ENCODE measurements at places on chromosomes 13 and 19.

GRCh38 chr13:77184455-77184854 lies 142.4 kb downstream of the MYCBP2 start:
- no peak for DNase-seq

DNA sequence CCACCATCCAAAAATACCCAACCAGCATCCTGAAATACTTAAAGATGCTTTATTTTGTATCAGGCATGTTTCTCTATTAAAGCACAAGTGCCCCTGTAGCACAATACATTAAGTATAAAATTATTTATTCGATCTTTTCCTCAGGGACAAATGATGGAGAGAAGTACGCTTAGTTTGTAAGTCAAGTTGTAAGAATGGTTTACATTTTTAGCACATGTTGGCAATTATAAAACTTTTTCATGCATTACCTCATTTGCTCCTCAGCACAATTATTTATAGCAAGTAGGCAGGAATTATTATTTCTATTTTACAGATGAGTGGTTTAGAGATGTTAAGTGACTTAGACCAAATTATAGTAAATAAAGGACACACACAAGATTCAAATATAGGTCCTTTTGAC lies 232.6 kb upstream of the HTR2A start:
- no peak for DNase-seq

DNA sequence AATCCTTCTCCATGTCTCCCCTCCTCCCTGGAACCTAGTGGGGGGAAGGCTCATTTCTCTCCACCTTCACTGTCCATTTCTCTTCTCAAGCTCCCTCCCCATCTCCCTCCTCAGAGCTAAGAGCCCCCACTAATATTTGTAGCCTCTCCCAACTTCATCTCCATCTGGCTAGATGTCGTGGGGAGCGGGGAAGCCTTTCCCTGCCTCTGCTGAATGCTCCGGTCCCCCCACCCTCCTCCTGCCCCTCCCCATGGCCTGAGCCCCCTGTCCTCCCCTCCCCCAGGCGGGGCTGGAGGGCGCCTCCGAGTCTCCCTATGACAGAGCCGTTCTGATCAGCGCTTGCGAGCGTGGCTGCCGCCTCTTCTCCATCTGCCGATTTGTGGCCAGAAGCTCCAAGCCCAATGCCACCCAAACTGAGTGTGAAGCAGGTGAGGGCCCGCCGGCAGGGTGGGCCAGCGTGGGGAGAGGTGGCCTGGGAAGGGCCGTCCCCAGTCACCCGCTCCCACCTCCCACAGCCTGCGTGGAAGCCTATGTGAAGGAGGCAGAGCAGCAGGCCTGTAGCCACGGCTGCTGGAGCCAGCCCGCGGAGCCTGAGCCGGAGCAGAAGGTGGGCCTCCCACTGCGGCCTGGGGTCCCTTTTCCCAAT lies 1.0 kb downstream of the TMEM59L start:
- no peak for DNase-seq

DNA sequence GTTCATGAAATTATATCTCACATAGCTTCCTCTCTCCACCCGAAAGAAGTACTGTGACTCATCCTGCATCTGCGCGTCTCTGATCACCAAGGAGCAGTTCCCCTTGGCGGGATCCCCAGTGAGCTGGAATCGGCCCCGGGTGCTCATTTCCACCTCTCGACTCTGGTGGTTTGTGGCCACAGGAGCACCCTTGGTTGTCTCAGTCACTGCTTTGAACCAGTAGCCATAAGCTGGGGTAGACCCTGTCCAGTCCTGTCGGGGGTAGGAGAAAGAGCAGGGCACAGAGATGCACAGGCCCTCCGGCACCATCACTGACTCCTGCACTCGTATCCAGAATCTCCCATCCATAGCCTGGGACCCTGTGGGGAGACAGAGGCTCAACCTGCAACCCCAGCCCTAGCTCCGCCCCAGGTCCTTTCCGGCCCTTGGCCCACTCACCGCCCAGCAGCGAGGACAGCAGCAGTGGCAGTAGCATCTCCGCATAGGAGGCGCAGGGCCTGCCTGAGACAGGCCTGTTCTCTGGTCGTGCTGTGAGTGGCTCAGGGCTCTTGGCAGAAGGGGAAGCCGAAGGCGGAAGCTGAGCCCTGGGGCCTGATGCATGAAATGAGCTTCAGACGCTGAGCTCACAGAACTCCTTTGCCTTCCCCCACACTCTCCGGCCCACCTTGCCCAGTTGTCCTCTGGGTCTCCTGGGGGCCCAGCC lies at the start of gene SIGLEC10:
Gene SIGLEC10 (minus strand): TSS at position 536 of the 703 bp plus-strand sequence. CDS start 61 bp downstream, at position 475.
- no peak for DNase-seq

- no peak for DNase-seq
Observed at GRCh38 chr19:47310819-47311218, 1.2 kb downstream of the C5AR1 start.
